ENCODE measurements at places on chromosomes 6 and 20.

GRCh38 chr6:137084090-137084489 is 39.3 kb upstream of the IL20RA start:
- no peak for DNase-seq

DNA sequence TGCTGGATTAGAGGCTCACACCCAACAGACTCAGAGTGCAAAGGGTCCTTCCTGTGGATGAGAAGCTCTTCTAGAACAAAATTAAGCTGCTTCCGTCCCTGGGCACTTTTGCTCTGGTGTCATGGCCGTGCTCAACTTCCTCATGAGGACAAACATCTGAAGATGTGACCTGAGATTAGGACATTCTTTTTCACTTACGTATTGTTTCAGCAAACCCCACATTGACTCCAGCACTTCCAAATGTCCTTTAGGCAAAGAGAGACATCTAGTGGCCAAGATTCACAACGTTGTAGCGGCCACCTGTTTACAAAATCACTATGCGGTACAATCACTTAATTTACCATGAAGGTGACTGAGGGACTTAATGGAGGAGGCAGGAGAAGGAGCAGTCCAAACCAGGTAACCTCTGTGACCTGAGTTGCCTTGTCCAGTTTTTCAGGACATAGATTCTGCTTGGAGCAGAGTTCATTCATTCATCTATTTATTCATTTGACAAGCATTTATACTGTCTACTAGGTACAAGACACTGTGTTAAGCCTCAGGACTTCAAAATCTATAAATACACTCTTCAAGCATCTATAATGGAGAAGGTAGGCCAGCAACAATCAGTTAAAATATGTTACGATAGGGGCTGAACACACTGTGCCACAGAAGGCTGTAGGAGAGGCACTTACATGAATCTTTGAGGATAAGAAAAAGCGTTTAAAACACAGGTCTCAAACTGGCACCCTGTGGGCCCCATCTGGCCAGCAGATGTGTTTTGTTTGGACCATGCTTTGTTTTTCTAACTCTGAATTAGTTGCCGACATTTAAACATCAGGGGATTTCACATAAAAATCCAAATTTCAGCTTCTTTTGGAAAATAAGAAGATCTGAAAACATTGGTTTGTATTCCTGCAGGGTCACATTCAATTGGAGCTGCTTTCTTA is 5.6 kb upstream of the ADGRF1 start:
- no peak for DNase-seq

GRCh38 chr6:80608881-80609280 is 502.4 kb downstream of the BCKDHB start:
- no peak for DNase-seq

GRCh38 chr6:33160728-33161344 is 31.4 kb downstream of the COL11A2 start:
- DNase-seq, result no peak

DNA sequence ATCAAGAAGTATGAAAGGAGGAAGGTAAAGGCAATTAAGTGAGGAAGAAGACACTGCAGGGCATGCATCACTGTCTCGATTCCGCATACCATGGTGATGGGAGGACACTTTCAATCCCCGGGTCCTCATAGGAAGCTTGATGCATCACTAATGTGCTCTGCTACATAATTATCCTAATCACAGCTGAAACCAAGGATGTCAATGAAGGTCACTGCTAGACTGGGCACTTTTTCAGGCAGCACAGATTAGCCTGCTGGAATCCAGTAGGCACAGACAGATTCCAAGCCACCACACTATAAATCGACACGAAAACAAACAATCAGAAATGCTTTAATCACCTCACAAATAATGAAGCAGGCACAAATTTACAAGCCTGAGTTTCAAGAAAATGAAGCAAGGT is 206.7 kb downstream of the KIF16B start:
- DNase-seq, result no peak

DNA sequence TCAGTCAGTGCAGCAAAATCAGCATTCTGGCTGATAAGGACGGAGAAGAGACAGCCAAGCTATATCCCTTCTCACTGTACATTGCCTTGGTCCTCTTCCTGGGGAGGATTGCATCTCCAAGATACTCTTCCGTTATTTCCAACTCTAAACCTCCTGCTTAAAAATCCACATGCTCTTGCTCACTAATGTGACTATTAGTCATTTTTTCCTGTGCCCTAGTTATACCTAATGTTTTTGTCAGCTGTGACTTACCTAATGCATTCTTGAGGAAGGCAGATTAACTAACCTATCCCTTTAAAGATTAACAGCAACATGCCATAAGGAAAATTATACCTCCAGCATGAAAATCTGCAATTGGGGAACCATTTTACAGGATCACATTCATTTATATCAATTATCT is 317.6 kb downstream of the BTBD9 start:
- DNase-seq, result no peak

DNA sequence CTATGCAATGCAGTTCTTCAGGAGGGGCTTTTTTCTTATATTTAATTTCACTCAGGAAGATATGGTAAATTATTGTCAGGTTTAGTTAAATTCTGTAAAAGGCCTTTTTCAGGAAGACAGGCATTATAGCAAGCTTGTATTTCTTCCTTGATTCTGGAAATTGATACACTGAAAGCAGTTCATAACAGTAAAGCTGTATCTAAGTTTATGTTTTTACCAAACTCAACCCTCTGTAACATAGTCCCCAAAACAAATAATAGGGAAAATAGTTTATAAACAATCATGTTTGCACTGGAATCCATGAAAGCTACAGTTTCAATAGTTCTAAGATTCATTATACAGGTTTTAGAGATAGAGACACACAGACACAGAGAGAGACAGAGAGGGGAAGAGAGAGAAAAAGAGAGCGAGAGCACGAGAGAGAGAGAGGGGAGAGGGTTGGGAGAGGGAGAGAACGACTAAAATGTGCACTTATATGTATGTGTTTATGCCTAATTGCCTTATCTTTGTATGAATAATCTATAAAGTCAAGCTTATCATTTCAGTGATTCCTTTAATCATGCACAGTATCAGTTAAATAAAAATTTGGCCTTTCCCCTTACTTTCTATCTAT is 454.4 kb downstream of the RFPL4B start:
- no peak for DNase-seq

DNA sequence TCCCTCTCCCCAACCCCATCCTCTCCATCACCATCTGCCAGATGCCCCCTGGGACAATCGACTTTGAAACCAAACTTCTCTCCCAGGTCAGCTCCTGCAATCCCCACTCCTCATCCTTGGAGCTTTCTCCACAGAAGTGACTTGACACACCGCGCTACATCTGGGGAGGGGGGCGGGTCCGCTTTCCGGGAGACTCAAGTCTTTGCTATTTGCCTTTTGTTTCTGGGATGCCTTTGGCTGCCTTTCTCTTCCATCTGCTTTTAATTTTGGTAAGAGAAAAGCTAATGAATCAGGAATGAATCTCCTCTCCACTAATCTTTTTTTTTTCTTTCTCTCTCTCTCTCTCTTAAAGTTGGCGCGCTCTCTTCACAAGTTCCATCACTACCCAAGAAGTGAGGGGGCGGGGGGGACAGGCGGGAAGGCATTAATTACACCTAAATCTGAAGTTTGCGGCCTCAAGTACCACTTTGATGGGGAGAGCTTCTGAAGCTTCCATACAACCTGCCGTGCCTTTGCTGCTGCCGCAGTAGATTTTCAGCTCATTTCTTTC is 664 bp upstream of the TPBG start:
- DNase-seq, result no peak

DNA sequence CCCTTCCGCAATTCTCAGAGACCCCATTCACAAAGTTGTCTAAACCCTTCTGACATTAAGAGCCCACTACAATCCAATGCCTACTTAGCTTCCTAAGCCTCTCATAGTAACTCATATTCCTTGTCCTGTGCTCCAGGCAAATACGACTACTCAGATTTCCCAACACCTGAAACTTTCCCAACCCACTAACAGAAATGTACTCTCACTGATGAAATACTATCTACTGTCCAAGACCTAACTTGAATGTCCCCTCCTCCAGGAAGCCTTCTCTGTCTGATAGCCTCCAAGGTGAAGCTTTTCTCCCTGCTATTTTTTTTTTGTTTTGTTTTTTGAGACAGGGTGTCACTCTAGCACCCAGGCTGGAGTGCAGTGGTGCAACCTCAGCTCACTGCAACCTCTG is 30.4 kb downstream of the GPLD1 start:
- DNase-seq, result no peak

DNA sequence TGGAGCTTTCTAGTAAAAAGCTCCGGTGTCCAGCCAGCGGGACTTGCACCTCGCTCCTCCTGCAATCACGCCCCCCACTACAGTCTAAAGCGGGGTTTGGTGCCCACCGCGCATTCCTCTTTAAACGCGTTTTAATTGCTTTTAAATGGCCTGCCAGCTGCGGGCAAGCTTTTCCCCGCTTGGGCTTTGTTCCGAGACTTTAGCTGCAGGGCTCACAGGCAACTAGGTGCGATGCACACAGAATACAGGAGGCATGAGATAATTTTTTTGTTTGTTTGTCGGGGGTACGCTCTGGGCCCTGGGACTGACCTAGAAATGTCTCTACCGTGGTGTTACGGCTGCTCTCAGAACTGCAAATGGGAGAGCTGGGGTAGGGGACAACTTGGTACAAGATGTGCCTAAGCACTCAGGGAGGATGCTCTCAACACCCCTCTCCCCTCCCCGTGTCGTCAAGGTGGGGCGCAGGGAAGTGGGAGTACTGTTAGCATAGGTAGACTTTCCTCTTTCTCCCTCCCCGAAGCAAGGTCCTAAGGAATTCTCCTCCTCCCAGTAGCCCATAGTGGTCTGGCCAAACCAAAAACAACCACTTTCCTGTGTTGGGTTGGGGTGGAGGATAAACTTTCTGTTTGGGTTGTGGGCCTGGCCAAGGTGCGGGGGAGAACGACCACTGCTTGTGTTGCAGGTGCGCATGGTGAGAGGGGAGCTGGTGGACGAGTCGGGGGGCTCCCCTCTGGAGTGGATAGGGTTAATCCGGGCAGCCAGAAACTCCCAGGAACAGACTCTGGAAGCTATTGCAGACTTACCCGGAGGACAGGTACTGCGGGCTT is 1.6 kb downstream of the PRDM13 start:
- DNase-seq, result no peak

GRCh38 chr20:6061544-6061943 is 7.7 kb upstream of the LRRN4 start:
- DNase-seq, result no peak

DNA sequence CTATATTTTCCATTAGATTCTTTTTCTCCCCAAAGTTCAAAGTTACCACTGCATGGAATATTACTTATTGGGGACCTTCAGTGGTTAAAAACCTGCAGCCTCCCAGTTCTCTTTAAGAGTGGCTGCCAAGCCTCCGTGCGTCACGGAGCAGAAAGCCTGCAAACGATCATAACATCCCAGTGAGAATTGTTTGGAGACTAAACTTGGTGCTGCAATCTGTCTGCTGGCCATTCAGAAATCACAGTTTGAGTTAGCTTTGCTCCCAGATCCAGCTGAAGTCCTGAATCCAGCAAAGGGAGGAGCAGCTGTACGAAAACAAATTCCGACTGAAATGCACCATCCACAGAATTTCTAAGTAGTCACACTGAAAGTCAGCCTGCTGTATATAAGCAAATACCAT is 213.5 kb upstream of the PDE10A start:
- no peak for DNase-seq

DNA sequence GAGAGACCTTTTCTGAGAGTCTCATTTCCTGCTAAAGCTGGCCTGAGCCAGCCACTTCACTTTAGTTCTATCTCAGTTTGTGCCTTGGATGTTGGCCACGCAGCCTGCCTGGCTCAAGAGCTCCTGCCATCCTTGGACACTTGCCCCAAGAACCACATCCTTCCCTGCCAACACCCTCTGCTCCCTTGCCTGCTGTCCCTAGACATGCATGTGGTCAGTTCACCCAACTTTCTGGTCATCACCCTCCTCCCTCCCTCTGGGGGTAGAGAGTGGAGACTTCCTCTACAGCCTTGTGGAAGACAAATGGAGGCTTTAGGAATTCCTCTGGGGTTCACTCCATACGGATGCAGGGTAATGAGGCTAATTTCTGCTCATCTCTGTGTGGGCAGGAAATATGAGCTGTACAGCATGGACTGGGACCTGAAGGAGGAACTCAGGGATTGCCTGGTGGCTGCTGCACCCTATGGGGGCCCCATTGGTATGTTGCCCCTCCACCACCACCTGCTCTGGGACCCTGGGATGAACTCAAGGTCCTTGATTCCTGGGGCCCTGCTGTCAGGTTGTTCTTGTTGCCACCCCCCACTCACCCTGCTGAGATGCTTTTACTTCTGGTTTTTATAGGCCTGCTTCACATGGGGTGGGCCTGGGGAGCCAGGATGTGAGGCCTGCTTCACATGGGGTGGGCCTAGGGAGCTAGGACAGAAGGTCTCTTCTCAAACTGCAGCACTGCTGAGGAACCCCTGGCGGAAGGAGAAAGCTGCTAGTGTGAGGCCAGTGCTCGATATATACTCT is 13.8 kb upstream of the PTPRA start:
- DNase-seq, result no peak

- no peak for DNase-seq
Measured at GRCh38 chr6:11711003-11711983, 67.3 kb downstream of the ADTRP start.

GRCh38 chr6:73980096-73980495 is 284.1 kb downstream of the CD109 start:
- no peak for DNase-seq

GRCh38 chr6:7139835-7140470 is 32.2 kb downstream of the RREB1 start:
- no peak for DNase-seq

GRCh38 chr6:112744827-112745226 is 397.7 kb downstream of the RFPL4B start:
- DNase-seq, result no peak

GRCh38 chr20:64244870-64245603 is 10.5 kb upstream of the PCMTD2 start:
- DNase-seq, result no peak

GRCh38 chr20:259981-260380 is 2.5 kb downstream of the DEFB132 start:
- DNase-seq, result no peak

DNA sequence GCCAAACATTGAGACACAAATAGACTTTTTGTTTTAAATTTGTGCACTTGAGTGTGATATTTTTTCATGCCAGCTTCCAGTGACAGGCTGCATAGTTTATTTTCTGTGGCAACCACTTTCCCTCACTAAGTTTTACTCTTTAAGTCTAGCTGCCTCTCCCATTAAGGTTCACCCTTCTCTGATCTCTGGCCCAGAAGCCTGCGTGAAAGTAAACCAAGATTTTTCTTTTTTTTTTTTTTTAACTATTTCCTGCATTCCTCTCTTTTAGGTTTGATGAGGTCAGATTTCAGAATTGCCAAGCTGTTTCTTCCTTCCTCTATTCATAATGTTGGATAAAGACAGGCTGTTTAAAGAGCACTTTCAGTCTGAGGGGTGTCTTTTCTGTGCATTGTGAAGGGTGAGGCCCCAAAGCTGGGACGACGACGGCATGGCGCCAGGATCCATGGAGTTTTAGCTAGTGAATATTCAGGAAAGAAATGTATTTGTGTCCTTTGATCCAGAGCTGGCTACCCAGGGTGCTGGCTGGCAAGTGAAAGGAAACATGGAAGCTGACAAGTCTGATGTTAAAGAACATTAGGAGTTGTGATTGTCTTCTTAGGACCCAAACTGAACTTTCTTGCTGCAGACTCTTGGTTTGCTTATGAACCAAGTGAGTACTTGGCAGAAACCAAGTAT is 50.7 kb downstream of the DOK5 start:
- no peak for DNase-seq
